ENCODE measurements at places on chromosomes 12 and 14. TPM values are rescaled to one million over a fixed set of nuclear protein-coding genes. Genes with fewer than 3 reads are reported as not detected.

DNA sequence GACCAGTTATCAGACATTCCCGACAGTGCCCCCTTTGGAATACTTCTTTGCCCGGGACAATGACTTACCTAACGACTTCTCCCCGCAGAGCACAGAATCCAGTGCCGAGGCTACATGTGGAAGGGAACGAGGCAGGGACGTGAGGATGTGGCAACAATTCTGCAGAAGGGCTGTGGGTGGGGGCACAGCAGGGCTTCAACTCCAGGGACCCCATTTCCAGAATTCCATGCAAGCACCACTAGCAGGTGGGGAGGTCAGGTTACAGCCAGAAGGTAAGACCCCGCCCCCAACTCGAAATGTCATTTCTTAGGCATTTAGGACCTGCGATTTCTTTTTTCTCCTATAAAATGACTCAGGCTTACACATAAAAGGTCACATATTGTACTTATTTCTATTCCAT is 207.9 kb downstream of the TMEM132C start:
- DNase-seq, result no peak

- DNase-seq, result no peak
These were observed 70.1 kb downstream of the SYNE2 start for GRCh38 chr14:63922696-63923421.

GRCh38 chr12:113409462-113410124 is 5.9 kb upstream of the SDS start:
- DNase-seq, result no peak

Gene PTPRR
- polyA plus RNA-seq, result 0.86 TPM

Gene LTBR
- polyA plus RNA-seq, result 77.8 TPM

Gene HOMEZ
- 18.5 TPM for polyA plus RNA-seq

Gene EPYC
- not detected for polyA plus RNA-seq
